ENCODE measurements at places on chromosomes 5 and 9.

- DNase-seq: peak; percentile 20
Observed at GRCh38 chr5:141841378-141842180, 36.6 kb downstream of the PCDH1 start.

- no peak for DNase-seq
Observed at GRCh38 chr5:10826971-10827370, 65.9 kb upstream of the DAP start.

DNA sequence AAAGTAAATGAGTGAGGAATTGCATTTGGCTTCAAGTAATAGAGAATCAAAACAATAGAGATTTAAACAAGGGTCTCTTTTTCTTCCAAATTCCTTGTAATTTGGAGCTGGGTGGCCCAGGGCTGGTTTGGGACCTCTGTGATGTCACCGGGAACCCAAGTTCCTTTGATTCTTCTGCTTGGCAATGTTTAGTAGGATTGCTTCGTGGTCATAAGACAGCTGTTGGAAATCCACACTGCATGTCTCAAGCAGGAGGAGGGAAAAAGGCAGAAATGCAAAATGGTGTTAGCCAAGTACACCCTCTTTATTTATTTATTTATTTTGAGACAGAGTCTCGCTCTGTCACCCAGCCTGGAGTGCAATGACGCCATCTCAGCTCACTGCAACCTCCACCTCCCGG, 72.6 kb upstream of the IL12B start:
- DNase-seq: no peak

- no peak for DNase-seq
Observed at GRCh38 chr5:53084546-53085255, 24.9 kb downstream of the MOCS2 start.
